Stimulated activated CD4-positive, alpha-beta T cell treated with anti-CD3 and anti-CD28 coated beads, Interleukin-1b, Interleukin-23, amount 100 ng/mL, for 4 hours (primary cell): ENCODE measurements at places on chromosomes 12 and 14.

GRCh38 chr14:31180299-31181051 lies 27.1 kb downstream of the HECTD1 start:
- DNase-seq, result no peak

GRCh38 chr14:56562883-56563282 lies 16.7 kb upstream of the TMEM260 start:
- no peak for DNase-seq

DNA sequence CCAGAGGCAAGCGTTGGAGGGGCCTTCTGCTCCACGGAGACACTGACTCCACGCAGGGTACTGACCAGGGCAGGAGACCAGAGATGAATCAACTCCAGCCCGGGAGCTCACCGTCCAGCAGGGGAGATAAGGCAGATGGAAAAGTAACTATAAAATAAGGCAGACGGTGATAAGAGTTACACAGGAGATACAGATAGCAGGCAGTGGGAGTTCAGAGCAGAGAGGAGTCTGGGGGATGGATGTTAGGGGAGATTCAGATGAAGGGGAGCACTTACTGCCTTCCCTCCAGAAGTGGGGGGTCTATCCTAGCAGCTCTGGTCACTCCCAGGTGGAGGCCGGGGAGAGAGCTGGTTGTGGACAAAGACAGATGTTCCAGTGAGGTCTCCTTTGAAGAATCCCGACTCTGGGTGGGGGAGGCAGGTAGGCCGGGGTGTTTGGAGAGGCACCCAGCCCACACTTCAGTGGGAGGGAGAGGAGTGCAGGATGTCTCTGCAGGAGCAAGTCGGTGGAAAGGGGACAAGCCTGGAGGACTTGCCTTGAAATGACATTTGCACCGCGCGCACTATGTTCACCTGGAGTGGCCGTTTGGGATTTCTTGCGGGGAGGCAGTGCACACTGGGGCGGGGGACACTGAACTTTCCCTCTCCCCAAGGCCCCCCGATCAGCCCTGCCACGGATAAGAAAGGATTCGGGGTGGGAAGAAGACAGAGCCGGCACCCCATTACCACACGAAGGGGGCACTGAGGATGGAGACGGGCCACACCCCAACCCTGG lies 1.2 kb downstream of the PITPNM2 start:
- peak; percentile 3 for DNase-seq

DNA sequence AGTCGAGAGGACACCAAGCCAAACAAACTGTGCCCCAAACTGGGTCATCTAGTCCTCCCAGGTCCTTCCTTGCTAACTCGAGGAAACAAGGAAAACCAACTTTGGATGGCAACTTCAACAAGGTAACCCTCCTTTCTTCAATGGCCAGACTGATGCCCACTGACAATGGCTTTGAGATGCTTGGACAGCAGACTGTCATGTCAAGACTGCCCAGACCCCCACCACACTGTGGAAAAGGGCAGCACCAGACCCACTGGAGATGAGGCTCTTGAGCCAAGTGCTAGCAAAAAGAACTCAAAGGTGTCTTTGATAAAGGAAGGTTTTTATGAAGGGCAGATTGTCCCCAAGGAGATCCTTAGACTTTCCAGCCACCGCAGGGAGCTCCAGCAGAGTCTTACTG lies 9.0 kb upstream of the CDH24 start:
- DNase-seq, result no peak

DNA sequence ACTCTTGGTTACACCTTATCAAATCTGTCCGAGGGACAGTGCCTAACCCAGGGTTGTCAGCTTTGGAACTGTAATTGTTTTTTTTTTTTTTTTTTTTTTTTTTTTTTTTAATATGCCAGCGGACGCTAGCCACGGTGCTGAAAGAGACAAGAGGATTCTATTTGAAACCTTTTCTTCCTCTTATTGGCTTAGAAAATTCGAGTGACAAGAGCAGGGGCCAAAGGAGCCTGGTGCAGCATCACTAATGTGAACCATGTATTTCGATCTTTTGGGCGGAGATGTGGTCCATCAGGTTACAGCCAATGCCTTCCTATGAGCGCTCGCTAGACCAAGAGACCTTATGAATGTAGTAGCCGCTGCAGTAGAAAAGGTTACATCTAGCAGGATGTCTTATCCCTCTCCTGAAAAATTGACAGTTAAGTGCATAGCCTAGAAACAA lies 922 bp downstream of the PTPRR start:
- no peak for DNase-seq

DNA sequence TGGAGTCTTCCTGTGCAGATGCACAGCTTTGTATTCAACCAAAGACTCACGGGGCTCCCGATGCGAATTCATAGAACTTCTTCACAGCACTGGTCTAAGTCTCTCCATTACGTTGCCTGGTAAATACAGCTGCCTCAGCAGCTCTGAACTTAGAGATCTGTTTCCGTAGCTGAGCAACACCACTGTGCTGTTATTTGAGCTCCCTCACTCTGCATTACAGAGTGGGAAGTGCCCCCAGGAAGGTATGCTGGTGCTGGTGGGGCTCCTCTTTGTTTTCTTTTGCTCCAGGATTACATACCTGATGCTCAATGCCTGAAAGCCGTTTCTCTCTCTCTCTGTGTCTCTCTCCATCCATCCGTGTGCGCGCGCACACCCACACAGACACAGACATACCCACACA lies 227.5 kb upstream of the RMST start:
- no peak for DNase-seq

DNA sequence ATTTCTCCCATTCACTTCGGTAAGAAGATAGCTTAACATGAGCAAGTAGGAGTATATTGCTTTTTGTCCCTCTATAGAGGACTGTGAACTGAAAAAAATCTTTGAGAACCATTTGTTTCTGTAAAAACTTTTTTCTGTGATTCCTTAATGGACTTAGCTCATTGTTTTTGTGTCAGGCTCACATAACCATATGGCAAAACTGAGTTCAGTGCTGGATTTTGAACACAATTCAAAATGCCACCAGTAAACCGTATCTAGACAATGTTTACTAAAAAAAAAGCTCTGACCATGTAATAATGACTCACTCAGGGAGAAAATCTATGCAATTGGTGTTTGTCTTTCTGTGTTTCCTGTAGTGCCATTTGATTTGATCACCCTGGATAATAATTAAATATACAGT lies 5.2 kb downstream of the TRHDE start:
- DNase-seq, result no peak

- DNase-seq, result no peak
These were observed 27.3 kb downstream of the KRT76 start for GRCh38 chr12:52749827-52750226.
